ENCODE measurements at places on chromosomes 2 and 18.

- peaks cover 1% of the 10 kb centered on the region for H3K27me3 ChIP-seq
- H3K4me3 ChIP-seq: peak overlapping the region; percentile 27
- peaks cover 45% of the 10 kb centered on the region for H3K4me1 ChIP-seq
- peak; percentile 71 for DNase-seq
- peak overlapping the region; percentile 12 for H3K27ac ChIP-seq
- no peaks in the 10 kb centered on the region for H3K36me3 ChIP-seq
Observed at GRCh38 chr2:137173463-137173862, 408.1 kb downstream of the THSD7B start.

GRCh38 chr2:99545604-99546003 lies 55.8 kb upstream of the REV1 start:
- peaks cover 13% of the 10 kb centered on the region for H3K27me3 ChIP-seq
- H3K4me1 ChIP-seq: peaks cover 11% of the 10 kb centered on the region
- DNase-seq: no peak
- no peak overlapping the region for H3K4me3 ChIP-seq

GRCh38 chr2:183371545-183371944 lies 247.3 kb downstream of the NUP35 start:
- no peaks in the 10 kb centered on the region for H3K27me3 ChIP-seq
- H3K4me3 ChIP-seq: no peak overlapping the region
- no peak overlapping the region for H3K27ac ChIP-seq
- H3K36me3 ChIP-seq: no peaks in the 10 kb centered on the region
- DNase-seq: no peak

GRCh38 chr2:45020439-45020838 lies 11.2 kb upstream of the SIX2 start:
- H3K36me3 ChIP-seq: no peaks in the 10 kb centered on the region
- no peak overlapping the region for H3K27ac ChIP-seq
- H3K27me3 ChIP-seq: peaks cover 30% of the 10 kb centered on the region

GRCh38 chr2:9535177-9535576 lies 20.5 kb downstream of the ADAM17 start:
- no peak overlapping the region for H3K27ac ChIP-seq
- no peaks in the 10 kb centered on the region for H3K27me3 ChIP-seq
- peaks cover 11% of the 10 kb centered on the region for H3K36me3 ChIP-seq

GRCh38 chr2:158099716-158100115 lies 2.0 kb upstream of the UPP2 start:
- no peak for DNase-seq
- H3K4me3 ChIP-seq: no peak overlapping the region
- no peaks in the 10 kb centered on the region for H3K4me1 ChIP-seq
- no peak overlapping the region for H3K27ac ChIP-seq

GRCh38 chr2:69811018-69811417 lies 18.4 kb upstream of the GMCL1 start:
- H3K4me3 ChIP-seq: no peak overlapping the region
- no peaks in the 10 kb centered on the region for H3K27me3 ChIP-seq
- peaks cover 11% of the 10 kb centered on the region for H3K36me3 ChIP-seq
- H3K27ac ChIP-seq: no peak overlapping the region
- no peak for DNase-seq
- H3K4me1 ChIP-seq: no peaks in the 10 kb centered on the region

GRCh38 chr2:107712857-107713256 lies 113.8 kb upstream of the RGPD4 start:
- DNase-seq: no peak
- H3K4me1 ChIP-seq: no peaks in the 10 kb centered on the region
- no peaks in the 10 kb centered on the region for H3K27me3 ChIP-seq
- H3K4me3 ChIP-seq: peak overlapping the region; percentile 77

- DNase-seq: no peak
- H3K4me1 ChIP-seq: peaks cover 7% of the 10 kb centered on the region
- H3K4me3 ChIP-seq: no peak overlapping the region
Observed at GRCh38 chr2:227394401-227394800, 6.7 kb upstream of the SCYGR1 start.

- peak overlapping the region; percentile 75 for H3K4me3 ChIP-seq
- no peaks in the 10 kb centered on the region for H3K27me3 ChIP-seq
- H3K27ac ChIP-seq: peak overlapping the region; percentile 76
- peaks cover 73% of the 10 kb centered on the region for H3K4me1 ChIP-seq
- H3K36me3 ChIP-seq: peaks cover 77% of the 10 kb centered on the region
Observed at GRCh38 chr2:230330725-230331124, 3.7 kb downstream of the SP140L start.

DNA sequence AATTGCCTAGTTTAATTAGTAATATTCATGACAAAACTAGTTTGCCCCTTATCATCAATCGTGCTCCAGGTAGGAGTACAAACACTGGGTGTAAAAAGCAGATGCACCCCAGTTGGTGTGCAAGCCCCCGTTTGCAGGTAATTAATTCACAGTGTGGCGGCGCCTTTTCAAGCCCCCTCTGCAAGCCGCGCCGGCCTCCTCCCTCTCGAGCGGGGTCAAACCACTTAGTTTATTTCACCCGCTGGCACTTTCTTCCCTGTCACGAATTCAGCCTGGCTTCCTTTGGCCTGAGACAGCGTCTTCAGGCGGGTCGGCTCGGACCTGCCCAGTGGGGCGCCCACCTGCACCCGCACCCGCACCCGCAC lies 64.7 kb upstream of the MAPRE2 start:
- peaks cover 15% of the 10 kb centered on the region for H3K27me3 ChIP-seq
- H3K36me3 ChIP-seq: no peaks in the 10 kb centered on the region
- DNase-seq: no peak

DNA sequence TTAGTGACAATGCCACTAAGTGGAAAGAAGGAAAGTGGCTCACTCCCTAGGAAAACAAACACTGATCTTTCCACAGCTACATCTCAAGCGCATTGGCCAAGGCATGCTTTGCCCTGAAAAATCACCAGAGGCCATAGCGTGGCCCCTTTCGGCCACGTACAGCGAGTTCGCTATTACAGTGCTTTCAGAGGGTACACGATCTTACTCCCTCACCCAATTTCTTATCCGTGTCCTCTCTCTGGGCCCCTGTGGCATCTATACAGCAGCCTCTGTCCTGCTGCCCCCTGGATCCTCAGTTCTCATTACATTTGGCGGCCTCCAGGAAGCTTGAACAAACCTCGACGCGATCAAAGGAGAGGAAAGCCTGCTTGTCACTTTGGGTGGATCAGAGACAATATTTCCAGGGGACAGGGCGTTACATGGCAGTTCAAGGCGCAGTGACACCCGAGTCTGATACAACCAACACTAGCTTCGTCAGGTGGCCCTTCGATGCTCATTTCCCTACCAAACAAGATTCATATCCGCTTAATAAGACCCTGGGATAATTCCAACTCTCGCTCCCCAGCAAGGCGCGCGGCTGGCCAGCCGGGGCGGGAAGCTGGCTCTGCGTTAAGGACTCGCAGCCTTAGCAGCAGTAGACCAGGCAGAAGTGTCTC lies 941 bp downstream of the SKOR2 start:
- H3K27me3 ChIP-seq: peaks cover 40% of the 10 kb centered on the region
- H3K4me1 ChIP-seq: no peaks in the 10 kb centered on the region
- H3K36me3 ChIP-seq: peaks cover 5% of the 10 kb centered on the region
- H3K4me3 ChIP-seq: no peak overlapping the region
- no peak for DNase-seq

GRCh38 chr18:73756256-73757091 lies 391.2 kb downstream of the FBXO15 start:
- no peak for DNase-seq
- no peaks in the 10 kb centered on the region for H3K36me3 ChIP-seq
- H3K4me1 ChIP-seq: peaks cover 51% of the 10 kb centered on the region

DNA sequence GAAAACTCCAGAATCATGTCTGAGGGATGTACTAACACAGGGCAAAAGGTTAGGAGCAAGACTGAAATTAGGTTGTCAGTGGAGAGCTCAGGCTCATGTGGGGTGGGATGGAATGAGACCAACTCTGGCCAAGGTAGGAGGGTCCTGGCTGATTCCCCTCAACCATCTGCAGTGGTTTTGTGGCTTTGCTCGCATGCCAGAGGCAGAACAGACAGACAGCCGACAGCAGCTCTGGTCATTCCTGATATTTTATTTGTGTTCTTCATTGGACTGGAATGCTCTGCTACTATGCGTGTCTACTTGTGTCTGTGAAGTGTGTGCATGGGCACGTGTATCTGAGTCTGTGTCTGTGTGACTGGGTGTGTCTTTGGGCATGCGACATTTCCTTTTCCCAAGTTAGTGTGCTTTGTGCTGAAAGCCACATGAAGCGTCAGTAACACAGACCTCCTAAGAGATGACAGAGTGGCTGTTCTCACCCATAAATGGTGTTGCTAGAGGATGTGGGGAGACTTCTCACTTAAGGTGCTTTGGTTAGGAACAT lies 239.5 kb downstream of the CNTNAP5 start:
- H3K4me3 ChIP-seq: no peak overlapping the region
- H3K36me3 ChIP-seq: no peaks in the 10 kb centered on the region
- H3K27ac ChIP-seq: no peak overlapping the region
- H3K4me1 ChIP-seq: no peaks in the 10 kb centered on the region
- no peak for DNase-seq

DNA sequence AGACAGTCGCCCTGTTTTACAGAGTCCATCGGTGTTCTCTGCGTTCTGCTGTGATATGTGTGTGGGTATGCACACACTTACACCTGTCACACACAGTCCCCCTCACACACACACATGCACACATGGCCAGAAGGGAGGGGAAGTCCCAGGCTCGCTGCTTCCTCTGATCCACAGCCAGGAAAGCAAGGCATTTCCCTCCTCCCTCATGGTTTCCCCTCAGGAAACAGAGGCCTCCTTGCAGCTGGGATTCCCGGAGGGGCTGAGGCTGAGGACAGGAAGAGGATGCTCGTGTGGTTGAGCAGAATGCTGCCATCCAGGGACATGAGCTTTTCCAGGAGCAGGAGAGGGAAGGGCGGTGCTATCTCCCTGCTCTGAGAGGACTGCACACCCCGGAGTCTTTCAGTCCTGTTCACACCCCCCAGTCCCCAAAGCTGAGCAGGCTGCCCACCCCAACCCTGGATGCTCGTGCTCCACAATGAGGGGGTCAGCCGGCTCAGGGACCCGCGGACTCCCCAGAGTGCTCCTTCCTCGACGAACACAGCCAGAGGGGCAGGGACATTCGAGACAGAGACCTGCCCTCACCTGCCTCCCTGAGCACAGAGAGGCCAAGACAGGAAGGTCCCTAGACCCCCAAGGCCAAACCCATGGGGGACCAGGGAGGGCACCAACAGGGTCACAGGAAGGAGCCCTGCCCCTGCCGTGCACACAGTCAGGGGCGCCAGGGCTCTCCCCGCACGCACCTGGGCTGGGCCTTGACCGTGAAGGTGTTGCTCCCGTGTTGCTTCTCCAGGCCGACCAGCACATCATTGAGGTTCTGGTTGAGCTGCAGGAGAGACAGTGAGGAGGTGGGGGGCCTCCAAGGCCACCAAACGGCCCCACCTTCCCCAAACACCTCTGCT lies 45.3 kb downstream of the BIN1 start:
- no peak overlapping the region for H3K27ac ChIP-seq
- DNase-seq: no peak
- no peaks in the 10 kb centered on the region for H3K36me3 ChIP-seq

- peaks cover 28% of the 10 kb centered on the region for H3K27me3 ChIP-seq
- H3K27ac ChIP-seq: peak overlapping the region; percentile 50
Observed at GRCh38 chr18:22347606-22348511, 69.9 kb downstream of the CTAGE1 start.

GRCh38 chr2:24926602-24927252 lies 6.7 kb upstream of the ADCY3 start:
- H3K36me3 ChIP-seq: no peaks in the 10 kb centered on the region
- DNase-seq: no peak
- peaks cover 3% of the 10 kb centered on the region for H3K27me3 ChIP-seq

GRCh38 chr2:103293742-103294077 lies 531.9 kb downstream of the TMEM182 start:
- no peak overlapping the region for H3K27ac ChIP-seq
- H3K27me3 ChIP-seq: no peaks in the 10 kb centered on the region
- H3K4me1 ChIP-seq: no peaks in the 10 kb centered on the region
- H3K4me3 ChIP-seq: no peak overlapping the region
- H3K36me3 ChIP-seq: no peaks in the 10 kb centered on the region

DNA sequence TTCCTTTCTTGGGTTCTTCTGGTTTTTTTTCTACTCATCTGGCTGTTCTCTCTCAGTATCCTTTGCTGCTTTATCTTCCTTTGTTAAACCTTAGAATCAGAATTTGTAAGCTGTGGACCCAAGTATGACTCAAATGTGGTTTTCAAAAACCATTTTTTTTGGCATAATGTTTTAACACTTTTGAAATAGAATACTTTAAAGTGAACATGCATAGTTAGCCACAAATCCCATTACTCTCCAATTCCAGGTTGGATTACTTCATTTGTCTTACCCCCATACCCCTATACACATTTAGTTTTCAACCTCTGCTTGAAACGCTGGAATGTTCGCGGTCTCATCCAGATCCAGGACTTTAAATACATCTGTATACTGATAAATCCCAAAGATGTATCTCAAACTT lies 29.1 kb downstream of the ALMS1 start:
- no peaks in the 10 kb centered on the region for H3K36me3 ChIP-seq
- H3K4me3 ChIP-seq: no peak overlapping the region
- H3K27me3 ChIP-seq: no peaks in the 10 kb centered on the region
- DNase-seq: no peak
- no peak overlapping the region for H3K27ac ChIP-seq

GRCh38 chr2:219218217-219218731 lies 484 bp downstream of the ABCB6 start:
- H3K4me3 ChIP-seq: peak overlapping the region; percentile 87

- no peak overlapping the region for H3K4me3 ChIP-seq
- DNase-seq: no peak
- no peak overlapping the region for H3K27ac ChIP-seq
- H3K4me1 ChIP-seq: no peaks in the 10 kb centered on the region
Observed at GRCh38 chr2:131143803-131144202, 38.7 kb downstream of the PLEKHB2 start.

- no peaks in the 10 kb centered on the region for H3K27me3 ChIP-seq
- H3K4me1 ChIP-seq: peaks cover 33% of the 10 kb centered on the region
- DNase-seq: no peak
- H3K4me3 ChIP-seq: no peak overlapping the region
Observed at GRCh38 chr2:240557101-240557751, 562 bp downstream of the ANKMY1 start.

- peak overlapping the region; percentile 90 for H3K27ac ChIP-seq
- peak overlapping the region; percentile 68 for H3K4me3 ChIP-seq
- H3K27me3 ChIP-seq: peaks cover 5% of the 10 kb centered on the region
Observed at GRCh38 chr2:111662039-111662770, 221.8 kb downstream of the ANAPC1 start.

GRCh38 chr2:27024188-27024587 lies 8.6 kb upstream of the TMEM214 start:
- no peak overlapping the region for H3K27ac ChIP-seq
- H3K4me3 ChIP-seq: no peak overlapping the region
- H3K27me3 ChIP-seq: peaks cover 2% of the 10 kb centered on the region
- H3K4me1 ChIP-seq: peaks cover 30% of the 10 kb centered on the region
- peaks cover 8% of the 10 kb centered on the region for H3K36me3 ChIP-seq

- no peak for DNase-seq
- H3K4me3 ChIP-seq: no peak overlapping the region
- no peaks in the 10 kb centered on the region for H3K27me3 ChIP-seq
- no peaks in the 10 kb centered on the region for H3K36me3 ChIP-seq
- no peak overlapping the region for H3K27ac ChIP-seq
Observed at GRCh38 chr2:207503234-207503633, 26.5 kb upstream of the CREB1 start.

- no peak overlapping the region for H3K27ac ChIP-seq
- H3K4me3 ChIP-seq: no peak overlapping the region
- no peaks in the 10 kb centered on the region for H3K36me3 ChIP-seq
- no peaks in the 10 kb centered on the region for H3K4me1 ChIP-seq
- DNase-seq: no peak
Observed at GRCh38 chr2:206850369-206850768, 85.0 kb downstream of the FASTKD2 start.

All from HFFc6 (cell line).